ENCODE measurements at places on chromosomes 3 and 15.

DNA sequence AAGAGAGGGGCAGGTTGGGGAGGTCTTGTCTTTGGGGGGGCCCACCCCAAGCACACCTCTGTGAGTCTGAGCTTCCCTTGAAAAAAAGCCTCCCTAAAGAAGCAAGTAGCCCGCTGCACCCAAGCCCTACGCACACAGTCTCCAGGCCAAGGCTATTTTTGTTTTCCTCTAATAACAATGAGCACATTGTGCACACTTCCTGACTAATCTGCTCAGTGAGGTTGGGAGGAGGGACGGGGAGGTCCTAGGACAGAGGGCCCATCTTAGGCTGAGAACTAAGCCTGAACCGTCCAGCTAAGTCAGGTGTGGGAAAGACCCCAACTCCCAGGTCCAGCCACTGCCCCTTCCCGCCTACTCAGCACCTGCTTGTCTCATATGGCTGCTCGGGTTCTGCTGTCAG, 87.2 kb downstream of the HMG20A start:
- DNase-seq, result no peak

GRCh38 chr3:152909180-152909883, 74.4 kb downstream of the P2RY1 start:
- DNase-seq, result no peak

- no peak for DNase-seq
Measured at GRCh38 chr3:194225988-194226663, 90.2 kb downstream of the HES1 start.

- DNase-seq, result no peak
Measured at GRCh38 chr3:160168246-160168645, 57.0 kb upstream of the C3orf80 start.
